Ureter (tissue), 1 donor: ENCODE measurements at places on chromosomes 12 and 14.
A peak's percentile ranks its signal among the peaks of the same experiment; 100 is the strongest.

DNA sequence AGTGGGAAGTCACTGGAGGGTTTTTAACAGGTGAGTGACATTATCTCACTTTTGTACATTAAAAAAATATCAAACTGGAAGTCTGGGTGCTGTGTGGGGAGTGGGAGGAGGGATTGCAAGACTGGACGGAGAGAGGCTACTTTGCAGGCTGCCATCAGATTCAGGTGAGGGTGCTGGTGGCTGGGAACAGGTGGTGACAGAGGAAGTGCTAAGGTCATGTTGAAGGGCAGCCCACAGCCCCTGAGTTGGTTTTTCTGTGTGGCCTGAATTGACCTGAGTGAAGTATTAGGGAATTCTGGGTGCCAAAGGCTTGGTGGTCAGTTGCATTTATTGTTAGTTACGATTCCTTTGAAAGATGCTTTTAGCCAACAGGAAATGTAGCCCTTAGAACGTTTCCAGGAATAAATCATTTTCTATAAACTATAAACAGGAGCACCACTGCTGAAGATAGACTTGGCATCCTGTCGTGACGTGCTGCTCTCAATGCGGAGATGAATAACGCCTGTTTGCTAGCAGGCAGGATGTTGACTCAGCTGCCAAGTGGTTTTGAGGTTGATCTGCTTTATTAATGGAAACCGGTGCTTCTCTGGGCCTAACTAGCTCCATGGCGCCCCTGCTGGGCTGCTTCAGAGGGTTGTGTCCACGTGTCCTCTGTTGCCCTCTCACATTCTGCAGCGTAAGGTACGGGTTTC is 707.5 kb upstream of the TMEM132C start:
- peak; percentile 43 for DNase-seq

- DNase-seq, result no peak
Observed at GRCh38 chr14:100898465-100898864, 5.1 kb downstream of the RTL1 start.

DNA sequence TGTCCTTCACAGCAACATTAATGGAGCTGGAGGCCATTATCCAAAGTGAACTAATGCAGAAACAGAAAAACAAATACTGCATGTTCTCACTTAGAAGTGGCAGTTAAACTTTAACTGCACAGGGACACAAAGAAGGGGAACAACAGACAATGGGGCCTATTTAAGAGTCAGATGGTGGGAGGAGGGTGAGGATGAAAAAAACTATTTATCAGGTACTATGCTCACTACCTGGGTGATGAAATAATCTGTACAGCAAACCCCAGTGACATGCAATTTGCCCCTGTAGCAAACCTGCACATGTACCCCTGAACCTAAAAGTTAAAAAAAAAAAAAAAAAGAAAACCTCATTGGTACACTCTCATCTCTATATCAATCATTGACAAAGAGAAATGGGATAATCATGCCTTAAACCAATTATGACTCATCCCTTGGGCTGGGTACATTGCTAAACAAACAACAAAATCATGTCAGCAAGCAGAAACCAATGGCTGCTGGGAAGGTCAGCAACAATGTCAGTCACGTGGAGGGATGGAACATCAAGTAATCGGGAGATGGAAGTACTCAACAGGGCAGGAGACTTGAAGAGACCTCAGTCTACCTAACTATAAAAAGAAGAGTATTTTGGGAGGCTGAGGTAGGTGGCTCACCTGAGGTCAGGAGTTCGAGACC is 479.2 kb downstream of the RMST start:
- DNase-seq, result no peak

- no peak for DNase-seq
Observed at GRCh38 chr12:78316631-78317468, 486.2 kb downstream of the NAV3 start.

DNA sequence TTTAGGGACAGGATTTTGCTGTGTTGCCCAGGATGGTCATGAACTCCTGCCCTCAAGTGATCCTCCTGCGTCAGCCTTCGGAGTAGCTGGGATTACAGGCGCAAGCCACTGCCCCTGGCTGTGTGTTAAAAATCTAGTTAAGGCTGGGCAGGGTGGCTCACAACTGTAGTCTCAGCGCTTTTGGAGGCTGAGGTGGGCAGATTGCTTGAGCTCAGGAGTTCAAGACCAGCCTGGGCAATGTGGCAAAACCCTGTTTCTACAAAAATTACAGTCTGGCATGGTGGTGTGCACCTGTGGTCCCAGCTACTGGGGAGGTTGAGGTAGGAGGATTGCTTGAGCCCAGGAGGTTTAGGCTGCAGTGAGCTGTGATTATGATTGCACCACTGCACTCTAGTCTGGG is 9.2 kb downstream of the DDIT3 start:
- no peak for DNase-seq

GRCh38 chr14:53885136-53885640 is 71.4 kb downstream of the BMP4 start:
- DNase-seq, result no peak

DNA sequence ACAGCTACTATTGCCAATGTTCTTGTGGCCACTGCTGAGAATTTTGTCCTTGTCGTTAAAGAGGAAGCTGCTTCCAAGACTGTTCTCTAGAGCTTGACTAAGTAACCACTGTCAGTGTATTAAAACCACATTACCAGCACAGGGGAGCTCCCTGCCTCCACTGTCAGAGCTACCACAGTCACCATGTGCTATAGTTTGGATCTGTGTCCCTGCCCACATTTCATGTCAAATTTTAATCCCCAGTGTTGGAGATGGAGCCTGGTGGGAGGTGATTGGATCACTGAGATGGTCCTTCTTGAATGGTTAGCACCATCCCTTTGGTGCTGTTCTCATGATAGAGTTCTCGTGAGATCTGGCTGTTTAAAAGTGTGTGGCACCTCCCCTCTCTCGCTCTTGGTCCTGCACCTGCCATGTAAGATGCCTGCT is 23.2 kb upstream of the RAP1B start:
- DNase-seq, result no peak

- DNase-seq, result no peak
Observed at GRCh38 chr12:67161322-67161918, 107.7 kb upstream of the CAND1 start.

GRCh38 chr12:53791735-53792326 is 40.1 kb upstream of the CISTR start:
- no peak for DNase-seq

- DNase-seq, result peak; percentile 32
Observed at GRCh38 chr14:104264495-104265265, 126.3 kb downstream of the KIF26A start.

DNA sequence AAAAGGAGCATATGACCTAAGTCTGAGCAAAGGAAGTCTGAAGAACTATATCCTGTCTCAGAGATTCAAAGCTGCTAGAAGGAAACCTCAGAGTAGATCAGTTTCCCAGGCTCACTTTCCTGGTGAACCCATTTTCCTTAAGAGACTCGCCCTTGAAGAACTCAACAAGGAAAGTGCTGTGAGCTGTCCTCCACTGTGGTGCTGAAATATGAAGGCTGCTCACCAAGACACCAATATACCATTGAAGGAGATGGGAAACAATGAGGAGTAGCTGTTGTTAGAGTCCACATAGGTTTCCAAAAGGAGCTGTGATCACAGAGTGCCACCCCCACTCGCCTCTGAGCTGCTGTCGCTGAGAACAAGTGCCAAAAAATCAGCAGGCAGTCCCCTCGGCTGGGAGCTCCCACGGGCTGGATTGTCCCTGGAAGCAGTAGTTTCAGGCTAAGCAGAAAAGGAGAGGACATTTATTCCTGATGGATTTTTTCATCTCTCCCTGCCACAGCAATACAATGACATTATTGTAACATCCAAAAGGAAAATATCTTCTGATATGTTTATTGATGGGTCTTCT is 282.1 kb downstream of the RPS29 start:
- no peak for DNase-seq

DNA sequence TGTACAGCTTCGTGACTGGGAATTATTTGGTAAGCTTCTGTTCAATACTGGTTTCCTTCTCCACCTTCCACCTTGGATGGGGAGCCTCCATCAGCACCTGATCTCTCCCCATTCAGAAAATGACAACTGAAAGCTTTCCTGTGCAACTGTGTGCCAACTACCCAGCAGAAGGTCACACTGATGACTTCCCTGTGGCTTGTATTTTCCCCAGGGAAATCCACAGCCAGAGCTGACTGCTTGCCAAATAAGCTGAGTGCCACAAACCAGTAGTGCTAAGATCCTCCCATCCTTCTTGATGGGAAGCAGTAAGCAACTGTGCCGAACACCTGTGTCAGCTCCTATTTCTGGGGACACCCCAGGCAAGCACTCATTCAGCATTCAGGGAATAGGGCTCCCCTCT is 257.2 kb upstream of the SOX5 start:
- no peak for DNase-seq

- DNase-seq, result no peak
Observed at GRCh38 chr12:107296681-107297089, 203.3 kb upstream of the CRY1 start.

- no peak for DNase-seq
Observed at GRCh38 chr12:110373025-110373424, 30.5 kb downstream of the ANAPC7 start.

DNA sequence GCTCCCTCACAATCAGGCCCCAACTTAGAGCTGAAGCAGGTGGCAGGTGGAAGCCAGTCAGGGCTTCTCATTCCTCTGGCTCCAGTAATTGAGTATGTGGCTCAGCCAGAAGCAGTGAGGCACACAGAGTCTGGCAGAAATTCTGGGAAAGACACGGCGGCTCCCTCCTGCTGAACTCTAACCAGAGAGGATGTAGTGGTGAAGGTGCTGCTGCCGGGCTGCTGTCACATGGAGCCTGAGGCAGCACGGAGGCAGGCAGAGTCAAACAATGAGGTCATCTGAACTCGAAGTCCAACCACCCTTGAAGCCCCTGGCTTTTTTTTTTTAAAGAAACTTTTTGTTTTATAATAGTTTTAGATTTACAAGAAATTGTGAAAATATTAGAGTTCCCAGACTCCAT is 33.4 kb upstream of the SMOC1 start:
- no peak for DNase-seq

DNA sequence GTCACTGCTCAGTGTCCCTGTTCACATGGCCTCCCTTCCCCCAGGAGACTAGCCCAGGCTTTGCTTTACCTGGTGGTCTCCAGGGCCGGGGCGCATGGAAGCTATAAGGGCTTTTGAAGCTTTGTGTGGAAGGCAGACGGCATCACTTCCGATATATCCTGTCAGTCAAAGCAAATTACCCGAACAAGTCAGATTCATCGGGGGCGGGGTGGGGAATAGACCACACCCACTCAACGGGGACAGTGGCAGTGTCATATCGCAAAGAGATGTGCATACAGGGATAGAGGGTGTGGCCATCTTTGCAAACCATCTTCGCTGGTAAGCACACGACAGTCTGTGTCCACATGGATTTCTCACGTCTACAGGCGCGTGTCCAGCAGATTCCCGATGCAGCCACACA is 127.3 kb downstream of the GLT1D1 start:
- DNase-seq, result no peak

GRCh38 chr14:72472845-72473244 is 421.1 kb downstream of the DPF3 start:
- no peak for DNase-seq

- DNase-seq, result no peak
Observed at GRCh38 chr14:70731447-70732239, 77.7 kb downstream of the MAP3K9 start.

- DNase-seq, result peak; percentile 53
Observed at GRCh38 chr12:126936181-126936851, 1330.7 kb upstream of the TMEM132C start.

- no peak for DNase-seq
Observed at GRCh38 chr12:64385019-64385418, 5.5 kb downstream of the C12orf56 start.

GRCh38 chr12:46131732-46132469 is 136.9 kb downstream of the SLC38A1 start:
- no peak for DNase-seq

DNA sequence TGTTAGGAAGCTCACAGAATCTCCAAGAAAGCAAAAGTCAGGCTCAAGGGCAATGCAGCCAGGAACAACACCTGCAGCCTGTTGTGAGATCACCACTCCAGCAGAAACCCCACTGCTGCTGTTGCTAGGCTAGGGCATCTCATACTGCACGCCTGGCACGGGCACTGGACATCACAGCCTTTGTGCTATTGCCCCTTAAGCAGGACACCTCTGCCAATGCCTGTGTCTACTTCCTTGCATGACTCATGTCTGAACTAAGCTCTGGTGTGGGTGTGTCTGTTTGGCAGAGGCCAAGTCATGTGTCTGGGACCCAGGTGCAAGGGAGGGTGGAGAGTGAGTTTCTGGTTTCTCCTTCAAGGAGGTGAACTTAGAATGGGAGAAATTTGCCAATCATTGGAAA is 10.0 kb upstream of the DDX47 start:
- DNase-seq, result peak; percentile 86

GRCh38 chr12:59486827-59487226 is 109.0 kb upstream of the SLC16A7 start:
- DNase-seq, result no peak

DNA sequence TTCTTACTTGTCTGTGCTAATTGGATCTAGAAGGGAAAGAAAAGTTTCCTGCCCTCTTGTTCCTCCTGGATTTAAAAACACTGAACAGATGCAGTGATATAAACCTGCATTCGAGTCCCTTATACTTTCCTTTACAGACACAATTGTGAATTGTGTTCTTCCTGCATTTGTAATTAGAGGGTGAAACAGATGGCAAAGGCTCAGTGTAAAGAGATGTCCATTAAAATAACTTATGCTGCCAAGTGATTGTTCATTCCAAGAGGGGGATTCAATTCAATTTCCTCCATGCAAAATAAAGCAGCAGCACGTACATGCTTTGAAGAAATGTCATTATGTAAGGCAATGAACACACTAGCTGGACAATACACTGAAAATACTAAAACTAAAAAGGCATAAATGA is 248.3 kb upstream of the LRIG3 start:
- no peak for DNase-seq

GRCh38 chr12:47772738-47773061 is 338 bp upstream of the SLC48A1 start:
- DNase-seq, result no peak

GRCh38 chr12:101935890-101936746 is 58.7 kb downstream of the DRAM1 start:
- DNase-seq, result peak; percentile 47

DNA sequence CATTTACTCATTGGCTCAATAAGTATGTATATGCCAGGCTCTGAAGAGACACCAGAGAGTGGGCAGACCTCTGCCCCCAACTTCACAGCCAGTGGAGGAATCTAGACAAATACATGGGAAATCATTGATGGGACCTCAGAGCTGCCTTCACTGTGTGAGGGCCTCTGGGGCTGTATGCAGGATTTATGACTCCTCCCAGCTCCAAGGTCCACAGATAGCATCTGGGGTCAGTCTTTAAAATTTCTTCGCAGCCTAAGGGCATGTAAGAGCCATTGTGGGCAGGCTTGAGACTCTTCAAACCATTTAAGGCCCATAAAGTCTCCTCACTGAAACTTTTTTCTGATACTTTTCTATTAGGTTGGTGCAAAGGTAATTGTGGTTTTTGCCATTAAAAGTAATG is 125.5 kb downstream of the SPTSSA start:
- no peak for DNase-seq

- no peak for DNase-seq
Observed at GRCh38 chr12:90628213-90628612, 326.8 kb downstream of the CCER1 start.
